ENCODE measurements at places on chromosomes 3 and 15.

GRCh38 chr3:55427739-55428138 is 59.4 kb downstream of the WNT5A start:
- no peak for DNase-seq

GRCh38 chr15:60374209-60374608 is 23.6 kb downstream of the ANXA2 start:
- no peak for DNase-seq

- no peak for DNase-seq
These were observed 113.4 kb upstream of the MRPS22 start for GRCh38 chr3:139230391-139230790.

DNA sequence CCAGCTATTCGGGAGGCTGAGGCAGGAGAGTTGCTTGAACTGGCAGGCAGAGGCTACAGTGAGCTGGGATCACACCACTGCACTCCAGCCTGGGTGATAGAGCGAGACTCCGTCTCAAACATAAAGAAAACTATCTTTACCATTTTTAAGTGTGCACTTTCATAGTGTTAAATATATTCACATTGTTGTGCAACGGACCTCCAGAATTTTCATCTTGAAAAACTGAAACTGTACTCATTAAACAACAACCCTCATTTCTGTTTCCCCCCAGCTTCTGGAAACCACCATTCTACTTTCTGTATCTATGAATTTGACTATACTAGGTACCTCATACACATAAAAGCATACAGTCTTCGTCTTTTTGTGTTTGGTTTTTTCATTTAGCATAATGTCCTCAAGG is 375.1 kb downstream of the SHQ1 start:
- DNase-seq: no peak

GRCh38 chr3:194810076-194810475 is 124.4 kb downstream of the FAM43A start:
- DNase-seq: no peak

GRCh38 chr3:171351676-171352075 is 108.5 kb downstream of the TNIK start:
- DNase-seq: no peak

DNA sequence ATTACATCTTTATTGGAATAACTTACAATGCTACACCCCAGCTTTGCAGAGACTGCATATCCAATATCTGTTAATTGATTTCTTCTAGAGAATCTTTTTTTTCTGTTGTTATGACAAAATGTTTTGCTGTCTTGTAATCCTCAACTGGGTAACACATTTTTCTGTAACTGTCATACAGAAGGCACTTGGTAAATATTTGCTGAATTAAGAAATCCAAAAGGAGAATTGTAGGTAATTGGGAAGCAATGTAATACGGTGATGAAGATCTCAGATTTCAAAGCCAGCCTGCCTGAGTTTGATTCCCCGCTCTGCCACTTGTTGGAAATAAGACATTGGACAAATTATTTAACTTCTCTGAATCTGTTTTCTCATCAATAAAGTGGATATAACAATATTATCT is 169.1 kb downstream of the WDR72 start:
- no peak for DNase-seq

DNA sequence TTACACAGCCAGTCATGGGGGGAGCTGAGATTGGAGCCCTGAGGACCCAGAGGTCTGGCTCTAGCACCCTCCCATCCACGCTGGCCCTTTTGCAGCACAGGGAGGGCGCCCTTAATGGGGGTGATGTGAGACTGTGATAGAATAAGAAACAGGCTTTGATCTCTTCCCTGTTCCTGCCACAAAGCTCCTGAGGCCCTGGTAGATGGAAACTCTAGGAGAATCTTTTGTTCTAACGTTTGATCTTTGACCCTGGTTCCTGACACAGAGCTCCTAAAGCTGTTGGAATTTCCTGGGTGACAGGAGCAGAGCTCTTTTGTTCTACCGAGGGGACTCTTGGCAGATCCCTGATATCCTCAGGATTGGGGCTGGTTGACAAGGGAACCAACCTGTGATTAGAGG is 1.2 kb upstream of the UROC1 start:
- no peak for DNase-seq

GRCh38 chr15:37995461-37996347 is 61.3 kb downstream of the TMCO5A start:
- DNase-seq: no peak
